ENCODE measurements at places on chromosomes 7 and 10.

DNA sequence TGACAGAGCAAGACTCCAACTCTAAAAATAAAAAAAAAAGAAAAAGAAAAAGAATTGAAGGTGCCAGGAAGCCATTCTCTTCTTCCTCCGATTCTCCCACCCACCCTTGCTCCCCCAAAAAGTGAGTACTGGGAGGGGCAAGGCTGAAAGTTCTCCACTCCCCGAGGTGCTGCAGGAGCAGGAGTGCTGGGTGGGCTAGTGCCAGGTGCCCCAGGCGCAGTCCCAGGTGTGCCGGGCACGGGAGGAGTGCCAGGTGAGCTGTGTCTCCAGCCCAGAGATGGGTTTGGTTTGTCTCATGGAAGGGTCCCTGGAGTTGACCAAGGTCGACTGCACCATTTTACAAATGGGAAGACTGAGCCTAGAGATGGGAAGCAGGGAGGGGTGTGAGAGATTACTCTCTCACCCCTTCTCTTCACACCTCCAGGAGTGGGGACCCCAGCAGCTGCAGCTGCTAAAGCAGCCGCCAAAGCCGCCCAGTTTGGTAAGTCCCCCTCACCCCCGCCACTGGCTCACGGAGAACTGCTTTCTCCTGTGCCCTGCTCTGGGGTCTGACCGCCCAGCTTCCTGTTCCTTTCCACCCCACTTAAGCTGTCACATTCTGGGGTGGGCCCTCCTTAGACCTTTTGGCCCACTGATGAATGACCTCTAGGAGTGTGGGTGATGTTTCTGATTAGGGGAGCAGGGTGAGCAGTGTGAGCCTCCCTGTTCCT lies 26.2 kb upstream of the LIMK1 start:
- no peak for DNase-seq

DNA sequence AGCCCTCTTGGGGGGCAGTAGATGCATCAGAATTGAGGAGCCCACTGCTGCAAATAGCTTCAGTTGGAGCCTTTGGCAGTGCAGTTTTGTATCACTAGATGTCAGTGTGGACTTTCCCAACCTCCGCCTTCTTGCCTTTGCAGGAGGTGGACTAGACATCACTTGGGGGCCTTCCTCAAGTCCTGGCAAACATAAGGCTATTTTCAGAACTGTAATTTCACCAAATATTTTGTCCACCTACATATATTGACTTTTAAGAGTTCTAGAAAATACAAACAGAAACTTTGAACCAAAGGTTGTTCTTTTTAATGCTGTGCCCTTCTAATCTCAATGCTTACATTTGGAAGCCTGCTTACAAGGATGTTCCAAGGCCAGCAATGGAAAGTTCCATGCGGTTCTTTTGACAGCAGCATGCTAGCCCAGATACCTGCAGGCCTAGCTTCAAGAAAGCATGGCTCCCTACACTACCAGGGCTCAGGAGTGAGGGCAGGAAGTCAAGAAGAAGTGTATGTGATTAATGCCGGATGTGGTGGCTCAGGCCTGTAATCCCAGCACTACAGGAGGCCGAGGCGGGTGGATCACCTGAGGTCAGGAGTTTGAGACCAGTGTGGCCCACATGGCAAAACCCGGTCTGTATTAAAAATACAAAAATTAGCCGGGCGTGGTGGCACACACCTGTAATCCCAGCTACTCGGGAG lies 8.0 kb upstream of the ZNRF2 start:
- DNase-seq, result peak; percentile 27

DNA sequence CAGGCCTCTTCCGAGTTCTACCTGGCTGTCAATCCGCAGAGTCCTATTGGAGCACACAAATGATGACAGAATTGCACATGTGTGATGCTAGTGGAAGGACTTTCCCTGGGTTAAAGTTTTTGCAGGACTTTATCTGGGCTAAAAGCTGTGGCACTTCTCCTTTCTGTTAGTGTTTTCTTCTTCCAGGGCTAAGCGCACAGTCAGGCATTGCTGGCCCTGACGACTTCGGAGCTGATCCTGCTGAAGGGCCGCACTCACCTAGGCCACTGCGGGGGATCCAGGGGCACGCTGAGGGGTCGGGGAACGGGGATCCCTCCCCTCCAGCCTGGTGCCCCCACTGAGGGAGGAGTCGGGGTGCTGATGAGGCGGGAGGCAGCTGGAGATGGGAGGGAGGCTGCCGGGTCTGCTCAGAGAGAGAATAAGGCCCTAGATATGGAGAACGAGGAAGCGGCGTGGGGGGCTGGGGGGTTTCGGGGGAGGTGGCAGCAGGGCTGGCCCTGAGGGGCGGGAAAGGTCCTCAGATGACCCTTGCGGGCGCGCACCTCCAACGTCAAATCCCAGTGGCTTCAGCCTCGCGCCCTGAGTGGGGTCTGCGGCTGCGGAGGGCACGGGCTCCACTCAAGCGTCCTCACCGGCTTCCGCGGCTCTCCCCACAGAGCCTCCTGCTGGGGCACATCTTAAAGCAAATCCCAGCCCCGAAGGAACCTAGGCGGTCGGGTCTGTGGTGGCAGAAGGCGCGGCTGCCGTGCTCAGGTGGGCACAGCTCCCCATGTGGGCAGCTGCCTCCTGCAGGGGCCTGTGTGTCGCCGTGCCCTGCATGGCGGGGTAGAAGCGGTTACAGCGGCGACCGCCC lies 30.9 kb downstream of the AGR3 start:
- no peak for DNase-seq

DNA sequence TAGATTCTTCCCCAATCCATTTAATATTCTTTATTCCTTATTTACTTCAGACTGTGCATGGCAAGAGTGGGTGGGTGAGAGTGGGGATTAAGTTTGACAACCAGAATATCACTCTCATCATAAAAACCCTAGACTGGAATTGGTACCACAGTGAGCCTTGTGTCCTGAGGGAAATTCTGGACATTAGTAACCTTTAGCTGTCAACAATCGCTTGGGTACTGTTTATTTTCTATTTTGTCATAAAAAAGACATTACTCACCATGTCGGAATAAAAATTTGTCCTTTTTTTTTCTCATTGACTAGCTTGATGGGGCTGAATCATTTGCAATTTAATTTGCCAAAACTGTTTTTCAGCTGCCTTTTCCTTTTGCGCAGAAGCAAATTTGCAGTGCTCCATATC lies 176.1 kb upstream of the SEMA3C start:
- no peak for DNase-seq

DNA sequence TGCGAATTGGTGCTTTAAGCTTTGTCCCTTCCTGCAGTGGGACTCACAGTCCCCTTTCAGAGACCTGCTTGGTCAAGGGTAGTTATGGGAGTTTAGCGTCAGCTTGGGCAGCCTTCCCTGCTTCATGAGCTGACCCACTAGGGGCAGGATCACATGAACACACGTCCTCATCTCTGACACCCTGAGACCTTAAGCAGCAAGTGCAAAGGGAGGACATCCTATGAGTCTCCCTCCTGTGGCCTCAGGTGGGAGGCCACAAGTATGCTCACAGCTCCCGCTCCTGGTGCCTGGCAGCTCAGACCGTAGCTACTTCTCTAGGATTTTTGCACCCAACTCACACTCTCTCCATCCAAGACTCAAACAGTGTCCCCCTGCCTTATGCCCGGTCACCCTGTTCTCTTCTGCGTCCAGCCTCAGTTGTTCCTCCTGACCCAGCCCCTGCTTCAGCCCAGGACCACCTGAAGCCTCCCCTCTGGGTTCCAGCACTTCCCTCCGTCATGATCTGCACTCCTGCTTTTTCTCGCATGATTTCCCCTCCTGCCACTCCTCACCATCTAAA lies 136.6 kb upstream of the FAM20C start:
- no peak for DNase-seq

GRCh38 chr7:50497068-50497642 lies 47.0 kb upstream of the FIGNL1 start:
- DNase-seq, result no peak

DNA sequence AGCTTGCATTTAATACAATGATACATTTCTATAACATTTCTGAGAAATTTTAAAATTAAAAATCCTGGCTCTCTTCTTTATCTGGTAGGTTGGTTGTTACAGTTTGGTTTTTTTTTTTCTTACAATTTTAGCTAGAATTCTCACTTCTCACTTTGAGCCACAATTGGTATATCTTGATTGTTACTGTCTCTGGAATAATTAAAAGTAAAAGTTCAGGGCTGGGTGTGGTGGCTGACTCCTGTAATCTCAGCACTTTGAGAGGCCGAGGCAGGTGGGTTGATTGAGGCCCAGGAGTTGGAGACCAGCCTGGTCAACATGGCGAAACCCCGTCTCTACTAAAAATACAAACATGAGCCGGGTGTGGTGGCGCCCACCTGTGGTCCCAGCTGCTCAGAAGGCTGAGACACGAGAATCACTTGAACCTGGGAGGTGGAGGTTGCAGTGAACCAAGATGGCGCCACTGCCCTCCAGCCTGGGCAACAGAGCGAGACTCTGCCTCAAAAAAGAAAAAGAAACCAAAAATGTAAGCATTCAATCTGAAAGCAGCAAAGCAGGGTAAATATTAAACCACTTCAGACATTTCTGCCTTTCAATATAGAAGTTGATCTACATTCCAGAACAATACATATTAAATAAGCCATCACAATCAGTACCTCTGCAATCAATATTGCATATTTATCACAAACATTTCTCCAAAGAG lies 88.6 kb upstream of the PFKP start:
- DNase-seq, result no peak

- DNase-seq, result peak; percentile 36
These were observed 825 bp downstream of the MRPL32 start for GRCh38 chr7:42932811-42933591.

DNA sequence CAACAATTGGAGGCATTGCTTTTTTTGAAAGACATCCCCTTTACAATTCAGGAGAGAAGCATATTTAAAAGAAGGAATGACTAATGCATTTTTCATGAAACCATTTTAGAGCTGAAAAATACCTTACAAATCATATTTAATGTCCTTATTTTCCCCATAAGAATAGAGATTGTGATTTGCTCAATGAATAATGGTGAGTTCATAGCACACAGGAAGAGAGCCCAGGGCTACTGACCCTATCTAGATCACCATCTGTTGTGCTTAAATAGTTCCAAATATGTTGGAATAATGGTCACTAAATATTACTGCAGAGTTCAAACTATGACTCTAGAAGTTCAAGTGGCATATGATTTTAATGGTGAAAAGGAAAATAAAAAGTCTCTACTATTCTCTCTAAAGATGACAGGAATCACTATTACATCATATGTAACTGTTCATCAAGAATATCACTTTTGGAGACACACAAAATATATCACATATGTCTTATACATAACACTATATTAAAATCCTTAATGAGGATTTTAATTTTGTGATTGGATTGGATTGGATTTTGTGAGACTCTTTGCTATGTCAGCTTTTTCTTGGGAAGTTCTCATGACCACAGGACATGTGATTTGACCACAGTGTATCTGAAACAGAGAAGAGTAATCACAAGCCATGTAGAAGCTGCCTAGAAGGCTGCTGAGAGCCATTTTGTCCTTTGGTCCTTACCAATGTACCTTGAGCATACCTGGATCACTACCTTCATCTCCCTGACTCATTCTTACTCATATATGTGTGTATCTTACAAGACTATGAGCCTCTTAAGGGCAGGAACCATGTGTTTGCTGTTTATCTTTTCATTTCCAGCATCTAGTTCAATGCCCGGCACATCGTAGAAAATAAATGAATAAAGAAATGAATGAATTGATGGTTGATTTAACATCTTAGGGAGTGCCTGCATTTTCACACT lies 26.4 kb downstream of the SLC16A9 start:
- DNase-seq, result no peak

GRCh38 chr10:110750931-110751330 lies 106.8 kb downstream of the RBM20 start:
- no peak for DNase-seq

DNA sequence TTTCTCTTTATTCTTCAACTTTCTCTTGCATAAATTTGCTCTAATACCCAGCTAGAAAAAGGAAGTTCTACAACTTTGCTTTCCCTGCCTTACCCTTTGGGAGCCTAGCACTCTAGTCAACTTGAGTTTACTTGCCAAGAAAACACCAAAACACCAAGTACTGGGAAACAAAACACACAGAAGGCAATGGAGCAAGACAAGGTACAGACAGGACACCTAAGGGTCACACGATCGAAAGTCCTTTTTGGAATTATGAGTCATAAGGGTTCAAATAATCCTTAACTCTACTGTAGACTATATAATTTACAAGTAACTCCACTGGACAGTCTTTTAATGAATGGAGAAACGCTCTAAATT lies 42.6 kb upstream of the ANAPC16 start:
- DNase-seq, result no peak

GRCh38 chr7:143247372-143247771 lies 15.9 kb upstream of the GSTK1 start:
- no peak for DNase-seq

- no peak for DNase-seq
These were observed 121.2 kb downstream of the GLI3 start for GRCh38 chr7:42115795-42116194.

DNA sequence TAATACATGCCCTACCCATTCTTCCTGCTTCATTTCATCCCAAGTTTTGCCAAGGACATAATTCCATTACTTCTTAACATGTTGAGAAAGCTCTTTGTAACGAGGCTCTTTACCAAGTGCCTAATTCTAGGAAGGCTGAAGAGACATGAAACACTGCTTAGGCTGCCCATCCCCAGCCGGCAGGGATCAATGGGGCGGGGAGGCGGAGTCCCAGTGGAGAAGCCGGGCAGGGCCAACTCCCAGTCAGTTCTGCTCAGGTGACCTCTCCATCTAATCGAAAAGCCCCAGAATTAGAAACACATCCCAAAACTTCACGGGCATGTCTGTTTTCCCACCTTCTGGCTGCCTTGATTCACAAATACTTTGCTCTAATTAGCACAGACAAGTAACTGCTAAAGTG lies 89.5 kb upstream of the LYZL1 start:
- no peak for DNase-seq

DNA sequence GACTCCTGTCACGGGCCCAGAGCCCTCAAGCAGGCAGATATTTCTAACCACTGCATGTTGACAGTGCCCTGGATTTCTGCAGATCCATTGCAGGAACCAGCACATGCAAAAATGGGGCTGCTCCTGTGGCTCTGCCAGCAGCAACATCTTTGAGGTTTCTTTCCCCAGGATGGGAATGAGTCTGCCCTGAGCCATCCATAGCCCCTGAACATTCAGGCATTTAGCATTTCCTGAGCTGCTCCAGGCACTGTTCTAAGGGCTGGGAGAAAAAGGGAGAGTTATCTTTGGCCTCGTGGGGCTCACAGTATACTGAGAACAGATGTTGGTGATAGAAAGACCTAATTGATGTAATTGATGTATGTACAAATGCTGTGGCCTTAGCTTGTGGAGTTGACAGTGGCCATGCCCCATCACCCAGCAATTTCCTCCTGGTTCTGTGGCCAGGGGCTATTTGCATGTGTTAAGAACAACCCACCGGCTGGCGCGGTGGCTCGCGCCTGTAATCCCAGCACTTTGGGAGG lies 66.0 kb upstream of the LRRC4 start:
- DNase-seq, result no peak

GRCh38 chr7:142788303-142789289 lies 17.8 kb downstream of the PRSS2 start:
- no peak for DNase-seq
